ENCODE measurements at places on chromosomes 4 and X.

DNA sequence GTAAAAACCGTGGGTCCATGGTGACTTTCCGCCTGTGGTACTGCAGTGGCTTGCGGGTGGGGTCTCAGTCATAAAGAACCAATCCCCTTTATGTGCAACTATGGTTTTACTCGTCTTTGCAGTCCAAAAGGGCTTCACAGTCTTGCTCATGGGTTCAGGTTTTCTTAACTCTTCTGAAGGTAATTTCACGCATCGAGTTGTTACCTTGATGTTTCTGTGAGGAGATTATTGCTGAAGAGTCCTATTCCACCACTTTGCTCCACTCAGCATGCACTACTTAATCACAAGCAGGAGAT, 41.5 kb downstream of the F8 start:
- no peak for DNase-seq

- DNase-seq = no peak
Observed at GRCh38 chr4:2138846-2139500, 79.8 kb downstream of the NAT8L start.

- no peak for DNase-seq
Observed at GRCh38 chr4:22372986-22373385, 142.9 kb downstream of the ADGRA3 start.

GRCh38 chr4:6527683-6528595, 47.0 kb upstream of the MAN2B2 start:
- no peak for DNase-seq

- no peak for DNase-seq
Observed at GRCh38 chrX:111431001-111431400, 19.0 kb upstream of the DCX start.

- DNase-seq = no peak
Observed at GRCh38 chr4:125961626-125962025, 646.9 kb downstream of the FAT4 start.

- DNase-seq = no peak
Observed at GRCh38 chr4:150033081-150033480, 45.2 kb upstream of the DCLK2 start.

- DNase-seq = no peak
Observed at GRCh38 chr4:113316879-113317278, 267.4 kb downstream of the ANK2 start.

GRCh38 chr4:81648576-81649275, 177.0 kb upstream of the RASGEF1B start:
- peak; percentile 93 for DNase-seq

DNA sequence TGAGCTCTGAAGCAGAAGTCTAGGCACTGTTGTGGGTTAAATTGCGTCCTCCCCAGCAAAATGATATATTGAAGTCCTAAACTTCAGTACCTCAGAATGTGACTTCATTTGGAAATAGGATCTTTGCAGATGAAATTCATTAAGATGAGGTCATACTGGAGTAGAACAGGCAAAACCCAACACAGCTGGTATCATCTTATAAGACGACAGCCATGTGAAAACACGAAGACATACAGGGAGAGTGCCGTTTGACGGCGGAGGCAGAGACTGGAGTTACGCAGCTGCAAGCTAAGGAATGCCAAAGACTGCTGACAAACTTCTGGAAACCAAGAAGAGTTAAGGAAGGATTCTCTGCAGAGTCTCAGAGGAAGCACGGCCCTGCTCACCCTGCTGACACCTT, 241.5 kb downstream of the MAML3 start:
- no peak for DNase-seq

GRCh38 chr4:117378942-117379341, 293.6 kb upstream of the TRAM1L1 start:
- DNase-seq = no peak

- no peak for DNase-seq
Observed at GRCh38 chr4:1618438-1618837, 65.7 kb downstream of the FAM53A start.

DNA sequence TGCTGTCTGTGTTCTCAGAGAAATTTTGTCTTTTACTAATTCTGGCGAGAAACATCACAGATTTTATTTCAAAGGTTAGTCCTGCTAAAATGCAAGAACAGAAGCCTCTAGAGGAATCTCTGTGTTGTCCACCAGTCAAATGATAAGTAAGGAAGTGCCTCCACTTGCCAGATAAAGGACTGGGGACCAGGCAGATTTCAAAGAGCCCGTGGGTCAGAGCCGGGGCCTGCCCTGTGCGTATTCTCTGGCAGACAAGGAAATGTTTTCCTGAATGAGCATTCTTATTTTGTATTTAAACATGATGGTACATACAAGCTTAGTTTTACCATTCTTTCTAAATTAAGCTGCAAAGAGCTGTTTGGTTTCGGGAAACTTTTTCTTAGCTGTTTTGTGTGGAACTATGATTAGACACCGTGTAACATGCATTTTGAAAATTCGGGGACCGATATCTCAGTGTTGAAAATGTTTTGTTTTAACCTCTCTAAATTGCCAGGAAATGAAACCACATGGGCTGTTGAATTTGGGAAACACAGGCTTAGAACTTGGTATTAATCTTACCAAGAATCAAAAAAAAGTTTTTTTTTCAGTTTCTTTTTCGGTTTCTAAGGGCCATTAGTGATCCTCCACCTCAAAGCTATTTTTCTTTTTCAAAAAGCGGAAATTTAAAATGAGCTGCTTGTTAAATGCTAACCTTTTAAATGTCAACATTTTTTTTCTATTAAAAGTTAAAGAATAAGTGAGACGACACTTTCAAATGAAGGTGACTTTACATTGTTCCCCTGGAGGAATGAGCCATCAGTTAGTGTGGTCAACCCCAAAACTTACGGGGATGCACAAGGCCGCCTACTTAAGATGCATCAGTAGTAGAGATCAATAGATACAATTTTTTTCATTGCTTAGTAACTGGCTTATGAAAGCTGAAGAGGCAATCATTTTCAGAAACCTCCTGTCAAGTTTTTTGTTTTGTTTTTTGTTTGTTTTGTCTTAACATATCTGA, 89.6 kb upstream of the MTM1 start:
- DNase-seq = no peak

DNA sequence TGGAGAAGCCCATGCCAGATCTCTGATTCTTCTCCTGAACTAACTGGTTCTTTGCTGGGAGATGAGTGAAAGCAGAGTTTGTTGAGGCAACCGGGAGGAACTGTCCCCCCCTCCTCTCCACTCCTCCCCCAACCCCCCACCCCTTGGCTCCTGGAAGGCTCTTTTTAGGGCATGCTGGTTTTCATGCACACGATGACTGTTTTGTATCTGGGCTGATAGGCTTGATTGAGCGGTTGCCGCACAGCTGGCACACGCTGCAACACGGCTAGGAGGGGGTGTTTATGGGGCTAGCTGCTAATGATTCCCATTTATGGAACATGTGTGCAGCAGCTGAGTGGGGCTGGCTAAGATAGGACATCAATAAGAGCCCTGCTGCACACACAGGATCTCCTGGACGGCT, 137.2 kb downstream of the SMIM20 start:
- DNase-seq = no peak

DNA sequence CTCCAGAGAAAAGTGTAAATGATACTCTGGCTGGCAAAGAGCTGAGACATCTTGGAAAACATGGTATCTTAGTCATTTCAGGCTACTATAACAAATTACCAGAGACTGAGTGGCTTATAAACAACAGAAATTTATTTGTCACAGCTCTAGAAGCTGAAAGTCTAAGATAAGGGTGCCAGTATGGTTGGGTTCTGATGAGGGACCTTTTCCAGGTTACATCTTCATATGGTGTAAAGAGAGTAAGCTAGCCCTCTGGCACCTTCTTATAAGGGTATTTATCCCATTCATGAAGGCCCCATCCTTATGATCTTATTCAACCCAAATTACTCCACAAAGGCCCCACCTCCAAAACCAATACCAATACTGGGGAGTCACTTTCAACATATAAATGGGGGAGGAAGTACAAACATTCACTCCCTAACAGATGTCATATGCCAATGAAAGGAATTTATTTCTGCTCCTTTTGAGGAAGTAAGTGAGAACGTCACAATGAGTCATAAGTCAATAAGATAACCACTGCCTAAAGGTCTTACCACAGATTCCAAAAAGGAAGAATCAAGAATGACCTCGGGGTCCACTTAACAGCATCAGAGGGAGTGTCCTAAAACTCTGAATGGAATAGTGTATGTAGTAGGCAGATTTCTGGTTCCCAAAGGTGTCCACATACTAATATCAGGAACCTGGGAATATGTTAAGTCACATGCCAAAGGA, 246.6 kb downstream of the OPHN1 start:
- no peak for DNase-seq

GRCh38 chr4:186653969-186654368, 69.7 kb downstream of the FAT1 start:
- no peak for DNase-seq

DNA sequence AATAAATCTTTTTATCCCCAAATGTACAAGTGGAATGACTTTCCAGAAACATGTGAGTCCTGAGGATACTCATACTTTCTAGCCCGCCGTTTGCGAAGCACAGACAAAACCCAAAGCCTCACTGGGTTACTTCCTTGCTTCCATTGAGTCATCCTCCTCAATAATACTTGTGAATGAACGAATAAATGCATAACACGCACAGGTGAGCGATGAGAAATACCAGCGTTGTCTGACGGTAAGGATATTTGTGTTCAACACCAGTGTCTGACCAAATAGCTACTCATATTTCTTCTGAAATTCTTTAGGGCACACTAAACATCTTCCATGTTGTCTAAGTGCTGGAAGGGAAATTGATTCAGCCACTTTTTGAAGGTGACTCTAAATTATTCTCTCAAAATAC, 36.0 kb downstream of the CCNG2 start:
- DNase-seq = no peak

GRCh38 chrX:149494844-149495565, 10.1 kb downstream of the IDS start:
- DNase-seq = no peak

- no peak for DNase-seq
Observed at GRCh38 chrX:32448945-32449344, 762.4 kb downstream of the DMD start.

DNA sequence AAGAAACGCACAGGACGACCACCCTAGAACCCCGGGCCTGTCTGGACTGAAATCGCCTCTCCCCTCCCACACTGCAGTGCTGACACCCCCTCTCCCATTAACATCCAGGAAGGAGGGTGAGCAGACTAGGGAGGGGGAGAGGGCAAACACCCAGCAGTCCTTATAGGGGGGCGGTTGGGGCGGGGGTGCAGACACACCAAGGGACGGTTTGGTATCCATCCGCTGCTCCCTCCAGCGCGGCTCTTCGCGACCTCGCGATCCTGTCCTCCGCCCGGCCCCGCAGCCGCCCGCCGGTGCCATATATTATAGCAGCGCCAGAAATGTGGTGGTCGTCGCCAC, 411 bp upstream of the GPRASP1 start:
- DNase-seq = no peak

GRCh38 chr4:163048447-163048846, 118.2 kb downstream of the NAF1 start:
- peak; percentile 17 for DNase-seq

DNA sequence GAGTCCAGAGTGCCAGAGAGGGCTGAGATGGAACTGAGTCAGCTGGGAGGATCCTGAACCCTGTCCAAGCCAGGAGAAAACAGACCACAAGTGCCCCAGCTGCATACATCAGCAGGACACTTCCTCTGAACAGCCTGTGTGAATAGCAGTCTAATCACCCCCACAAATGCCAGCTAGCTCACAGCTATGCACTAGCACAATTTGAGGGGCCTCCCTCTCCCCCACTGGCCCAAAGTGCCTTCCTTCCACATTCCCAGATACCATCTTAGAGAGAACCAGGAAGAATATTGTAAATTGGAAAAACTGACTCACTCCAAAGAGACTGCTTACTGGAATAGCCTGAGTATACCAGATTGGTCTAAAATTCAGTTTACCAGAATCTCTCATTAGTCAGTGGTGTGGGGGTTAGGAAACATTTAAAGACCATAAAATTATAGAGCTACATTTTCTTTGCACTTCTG, 292.6 kb upstream of the KLF3 start:
- peak; percentile 45 for DNase-seq

GRCh38 chrX:129659141-129659540, 4.4 kb upstream of the APLN start:
- no peak for DNase-seq

- DNase-seq = no peak
Observed at GRCh38 chr4:85092943-85093342, 126.5 kb upstream of the WDFY3 start.

DNA sequence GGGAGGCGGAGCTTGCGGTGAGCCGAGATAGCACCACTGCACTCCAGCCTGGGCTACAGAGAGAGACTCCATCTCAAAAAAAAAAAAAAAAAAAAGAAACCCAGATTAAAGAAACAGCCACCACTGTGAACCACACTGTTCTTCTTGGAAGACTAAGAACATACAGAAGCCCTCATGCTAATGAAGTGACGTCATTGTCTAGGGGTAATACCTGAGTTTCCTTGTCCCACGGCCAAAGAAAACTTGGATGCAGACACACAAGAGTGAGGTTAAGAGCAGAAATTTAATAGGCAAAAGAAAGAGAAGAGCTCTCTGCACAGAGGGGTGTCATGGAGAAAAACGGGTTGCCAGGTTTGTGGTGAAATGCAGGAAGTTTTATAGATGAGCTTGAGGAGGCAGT, 691.6 kb downstream of the NLGN4X start:
- DNase-seq = no peak

GRCh38 chr4:91116861-91117260, 989.7 kb downstream of the CCSER1 start:
- peak; percentile 33 for DNase-seq

- DNase-seq = no peak
Observed at GRCh38 chrX:82692991-82693390, 815.1 kb upstream of the POU3F4 start.

- peak; percentile 99 for DNase-seq
Observed at GRCh38 chr4:156949373-156949814, 22.2 kb downstream of the PDGFC start.

DNA sequence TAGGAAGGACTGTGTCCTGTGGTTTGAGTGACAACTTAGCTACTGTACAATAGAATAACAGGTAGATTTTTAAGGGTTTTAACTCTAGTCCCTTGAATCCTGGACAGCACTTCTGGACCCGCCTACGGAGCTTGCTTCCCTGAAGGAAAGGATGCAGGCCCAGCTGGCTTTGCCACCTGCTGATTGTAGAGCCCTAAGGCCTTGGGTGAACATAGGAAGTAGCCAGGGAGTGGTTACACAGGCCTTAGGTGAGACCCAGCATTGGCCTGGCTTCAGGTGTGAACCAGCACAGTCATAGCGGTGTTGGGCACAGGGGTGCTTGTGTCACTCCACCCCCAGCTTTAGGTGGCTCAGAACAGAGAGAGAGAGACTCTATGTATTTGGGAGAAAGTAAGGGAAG, 413.5 kb downstream of the GRIA2 start:
- DNase-seq = no peak

- DNase-seq = no peak
Observed at GRCh38 chr4:55765070-55765469, 54.5 kb upstream of the EXOC1L start.

Measured in kidney glomerular epithelial cell (primary cell).